ENCODE measurements at places on chromosomes 1 and 21.

DNA sequence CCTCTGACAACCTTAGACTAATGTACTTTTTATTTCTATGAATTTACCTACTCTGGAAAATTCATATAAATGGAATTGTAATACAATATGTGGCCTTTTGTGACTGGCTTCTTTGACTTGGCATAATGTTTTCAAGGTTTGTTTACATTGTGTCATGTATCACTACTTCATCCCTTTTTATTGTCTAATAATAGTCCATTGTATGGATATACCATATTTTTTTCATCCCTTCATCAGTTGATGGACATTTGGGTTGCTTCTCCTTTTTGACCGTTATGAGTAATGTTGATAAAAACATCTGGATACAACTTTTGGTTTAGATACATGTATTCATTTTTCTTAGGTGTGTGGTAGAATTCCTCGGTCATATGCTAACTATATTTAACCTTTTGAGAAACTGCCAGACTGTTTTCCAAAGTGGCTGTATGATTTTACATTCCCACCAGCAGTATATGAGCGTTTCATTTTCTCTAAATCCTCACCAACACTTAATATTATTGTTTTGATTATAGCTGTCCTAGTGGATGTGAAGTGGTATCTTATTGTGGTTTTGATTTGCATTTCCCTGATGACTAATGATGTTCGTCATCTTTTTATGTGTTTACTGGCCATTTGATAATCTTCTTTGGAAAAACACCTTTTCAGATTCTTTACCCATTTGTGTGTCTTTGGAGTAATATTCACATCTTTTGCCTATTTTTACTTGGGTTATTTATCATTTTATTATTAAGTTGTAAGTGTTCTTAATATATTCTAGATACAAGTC, 3.5 kb downstream of the RO60 start:
- no peak for DNase-seq

- no peak for DNase-seq
Observed at GRCh38 chr1:70583522-70583921, 172.5 kb downstream of the CTH start.

- DNase-seq, result no peak
Observed at GRCh38 chr21:27189870-27190269, 223.0 kb upstream of the ADAMTS5 start.

- DNase-seq, result no peak
Observed at GRCh38 chr1:36708587-36708986, 225.9 kb upstream of the CSF3R start.

DNA sequence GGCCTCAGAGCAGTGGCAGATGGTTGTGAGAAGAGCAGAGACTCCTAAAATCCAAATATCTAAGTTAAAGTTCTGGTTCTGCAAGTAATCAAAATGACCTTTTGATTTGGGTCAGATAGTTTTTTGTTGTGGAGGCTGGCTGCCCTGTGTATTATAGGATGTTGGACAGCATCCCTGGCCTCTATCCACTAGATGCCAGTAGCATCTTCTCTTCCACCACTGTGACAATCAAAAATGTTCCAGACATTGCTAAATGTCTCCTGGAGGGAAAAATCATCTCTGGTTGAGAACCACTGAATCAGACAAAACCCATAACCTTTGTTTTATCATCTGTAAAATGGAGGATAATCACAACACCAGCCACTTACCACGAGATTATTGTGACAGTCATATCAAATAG, 5.9 kb upstream of the DPT start:
- DNase-seq, result no peak

DNA sequence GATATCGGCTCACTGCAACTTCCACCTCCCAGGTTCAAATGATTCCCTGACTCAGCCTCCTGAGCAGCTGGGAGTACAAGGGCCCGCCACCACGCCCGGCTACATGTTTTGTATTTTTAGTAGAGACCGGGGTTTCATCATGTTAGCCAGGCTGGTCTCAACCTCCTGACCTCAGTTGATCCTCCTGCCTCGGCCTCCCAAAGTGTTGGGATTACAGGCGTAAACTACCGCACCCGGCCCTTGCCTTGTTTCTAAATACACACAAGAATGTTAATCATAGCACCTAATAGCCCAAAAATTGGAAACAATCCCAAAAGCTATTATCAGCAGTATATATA, 1.2 kb upstream of the MSTO1 start:
- DNase-seq, result no peak

DNA sequence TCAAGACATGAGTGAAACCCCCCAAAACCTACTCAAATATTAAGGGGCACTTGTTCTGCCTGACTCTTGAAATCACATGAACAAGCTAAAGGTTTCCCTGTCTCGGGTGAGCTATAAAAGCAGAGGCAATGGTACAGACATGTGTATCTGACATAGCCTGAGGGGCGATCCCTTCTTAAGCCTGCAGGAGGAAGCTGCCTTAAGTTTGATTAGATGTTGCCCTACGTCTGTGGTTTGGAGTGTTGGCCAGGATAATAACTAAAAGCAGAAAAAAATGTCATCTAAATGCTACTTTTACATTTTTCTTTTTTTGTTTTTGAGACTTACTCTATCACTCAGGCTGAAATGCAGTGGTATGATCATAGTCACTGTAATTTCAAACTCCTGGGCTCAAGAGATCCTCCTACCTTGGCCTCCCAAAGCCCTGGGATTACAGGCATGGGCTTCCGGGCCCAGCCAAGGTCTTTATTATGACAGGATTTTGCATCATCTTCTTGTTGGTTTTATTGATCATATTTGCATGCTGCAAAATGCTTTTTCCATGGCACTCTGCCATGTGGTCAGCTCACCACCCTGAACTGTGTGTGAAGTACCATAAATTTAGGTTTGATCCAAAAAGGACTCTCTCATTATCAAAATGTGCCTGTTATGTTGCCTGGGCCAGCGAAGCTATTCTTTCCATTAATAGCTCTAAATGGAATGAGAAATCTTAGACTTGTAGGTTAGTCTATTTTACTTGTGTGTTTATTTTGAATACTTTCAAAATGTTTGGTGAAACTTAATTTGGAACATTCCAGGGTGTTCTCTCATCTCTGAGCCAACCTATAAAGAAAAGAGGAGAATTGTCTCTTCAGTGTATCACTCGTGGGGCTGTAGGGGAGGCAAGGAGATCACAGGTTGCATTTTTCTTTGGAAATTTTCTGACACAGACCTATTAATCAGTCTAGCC, 15.0 kb upstream of the HMGN1 start:
- DNase-seq, result no peak

GRCh38 chr1:90723590-90724108, 6.5 kb upstream of the BARHL2 start:
- peak; percentile 77 for DNase-seq

GRCh38 chr1:151817353-151817730, 12.1 kb upstream of the LINGO4 start:
- no peak for DNase-seq

DNA sequence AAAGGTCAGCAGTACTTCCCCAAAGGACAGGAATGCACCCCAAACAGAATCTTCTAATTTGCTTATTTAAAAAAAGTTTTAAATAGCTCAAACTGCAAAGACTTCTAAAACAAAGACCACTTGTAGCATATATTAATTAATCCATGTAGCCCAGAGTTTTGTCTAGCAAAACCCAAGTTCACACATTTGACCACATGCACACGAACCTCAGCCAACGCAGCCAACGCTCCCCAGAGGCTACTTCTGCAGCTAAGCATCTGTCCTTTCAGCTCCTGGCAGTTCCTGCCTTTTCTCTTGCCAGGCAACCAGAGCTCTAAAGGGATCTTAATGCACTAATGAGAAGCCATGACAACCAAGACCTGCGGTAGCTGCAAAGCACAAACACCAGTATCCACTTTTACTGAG, 89.6 kb downstream of the RERE start:
- DNase-seq, result no peak

- DNase-seq, result peak; percentile 8
Observed at GRCh38 chr1:91349524-91349923, 55.1 kb downstream of the HFM1 start.

DNA sequence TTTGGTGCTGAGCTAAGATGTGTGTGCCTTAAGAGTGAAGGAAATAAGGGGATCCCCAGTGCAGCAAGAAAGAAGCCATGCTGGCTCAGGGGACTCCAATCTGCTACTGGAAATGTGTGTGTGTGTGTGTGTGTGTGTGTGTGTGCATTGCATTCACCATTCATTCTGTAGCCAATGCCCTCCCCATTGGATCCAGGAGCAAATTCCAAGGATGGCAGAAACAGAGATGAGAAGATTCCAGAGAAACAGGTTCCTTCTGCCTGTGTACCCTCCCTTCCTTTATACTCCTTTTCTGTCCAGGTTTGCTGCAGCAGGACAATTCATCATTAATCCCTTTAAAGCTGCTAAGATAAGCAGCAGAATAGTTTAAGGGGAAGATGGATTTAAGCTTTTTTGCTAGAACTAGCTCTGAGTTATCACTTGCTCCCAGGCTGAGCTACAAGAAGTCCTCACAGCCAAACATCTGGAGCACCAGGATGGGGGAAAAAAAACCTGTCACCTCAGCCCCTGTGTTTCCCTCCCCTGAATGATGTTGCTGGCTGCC, 3.2 kb downstream of the SLC6A17 start:
- no peak for DNase-seq

GRCh38 chr1:44672254-44672955, 1.9 kb downstream of the TMEM53 start:
- no peak for DNase-seq

GRCh38 chr1:185860859-185861258, 126.7 kb downstream of the HMCN1 start:
- no peak for DNase-seq

DNA sequence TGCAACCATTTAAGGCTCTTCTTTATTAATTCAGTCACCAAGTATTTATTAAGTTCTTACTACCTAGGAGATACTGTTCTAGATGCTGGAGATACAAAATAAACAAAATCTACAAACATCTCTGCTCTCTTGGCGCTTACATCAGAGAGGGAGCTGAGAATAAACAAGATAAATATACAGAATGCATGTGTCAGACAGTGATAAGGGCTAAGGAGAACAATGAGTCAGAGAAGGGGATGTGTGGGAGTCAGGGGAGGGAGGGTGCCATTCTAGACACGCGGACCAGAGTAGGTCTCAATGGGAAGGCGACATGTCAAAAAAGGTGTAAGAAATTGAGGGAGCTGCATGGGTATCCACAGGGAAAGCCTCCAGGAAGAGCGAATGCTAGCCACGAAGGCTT, 393.2 kb downstream of the RWDD3 start:
- no peak for DNase-seq

- DNase-seq, result no peak
Observed at GRCh38 chr1:14500041-14500440, 98.4 kb upstream of the KAZN start.

DNA sequence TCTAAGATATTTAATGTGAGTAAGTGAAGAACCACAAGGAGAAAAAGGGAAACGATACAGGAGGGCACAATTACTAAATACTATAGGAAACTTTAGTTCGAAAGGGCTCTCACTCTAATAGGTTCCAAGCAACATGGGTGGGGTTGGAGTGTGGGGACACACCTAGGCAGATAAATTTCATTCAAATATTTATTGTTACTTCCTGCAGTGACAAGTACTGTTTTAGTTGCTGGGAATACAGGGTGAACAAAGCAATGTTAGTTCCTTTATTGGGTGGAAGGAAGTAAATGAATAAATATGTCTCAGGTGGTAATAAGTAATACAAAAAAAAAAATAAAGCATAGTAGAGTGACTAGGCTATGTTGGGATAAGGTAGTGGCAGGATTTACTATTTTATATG, 73.2 kb upstream of the B3GALT2 start:
- no peak for DNase-seq

- no peak for DNase-seq
Observed at GRCh38 chr1:201036188-201036842, 12.8 kb upstream of the KIF21B start.

DNA sequence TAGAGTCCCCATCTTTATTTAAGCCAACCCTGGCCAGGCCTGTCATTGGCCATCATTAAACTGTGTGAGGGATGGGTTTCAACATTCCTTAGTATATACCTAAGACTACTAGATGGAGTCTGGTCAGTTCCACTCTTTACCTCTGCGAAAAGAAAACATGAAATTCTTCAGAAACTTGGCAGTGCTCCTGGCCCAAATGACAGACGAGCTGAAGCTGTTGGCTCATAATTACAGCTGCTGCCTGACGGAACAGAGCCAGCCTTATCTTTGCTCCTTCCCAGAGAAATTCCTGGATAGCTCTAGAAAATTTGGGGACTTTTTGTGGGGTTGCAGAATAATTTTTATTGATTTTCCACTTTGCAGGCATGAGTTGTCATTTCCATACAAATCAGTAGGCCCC, 30.4 kb downstream of the NPHS2 start:
- no peak for DNase-seq

- DNase-seq, result no peak
Observed at GRCh38 chr1:219661464-219662092, 48.7 kb upstream of the ZC3H11B start.

DNA sequence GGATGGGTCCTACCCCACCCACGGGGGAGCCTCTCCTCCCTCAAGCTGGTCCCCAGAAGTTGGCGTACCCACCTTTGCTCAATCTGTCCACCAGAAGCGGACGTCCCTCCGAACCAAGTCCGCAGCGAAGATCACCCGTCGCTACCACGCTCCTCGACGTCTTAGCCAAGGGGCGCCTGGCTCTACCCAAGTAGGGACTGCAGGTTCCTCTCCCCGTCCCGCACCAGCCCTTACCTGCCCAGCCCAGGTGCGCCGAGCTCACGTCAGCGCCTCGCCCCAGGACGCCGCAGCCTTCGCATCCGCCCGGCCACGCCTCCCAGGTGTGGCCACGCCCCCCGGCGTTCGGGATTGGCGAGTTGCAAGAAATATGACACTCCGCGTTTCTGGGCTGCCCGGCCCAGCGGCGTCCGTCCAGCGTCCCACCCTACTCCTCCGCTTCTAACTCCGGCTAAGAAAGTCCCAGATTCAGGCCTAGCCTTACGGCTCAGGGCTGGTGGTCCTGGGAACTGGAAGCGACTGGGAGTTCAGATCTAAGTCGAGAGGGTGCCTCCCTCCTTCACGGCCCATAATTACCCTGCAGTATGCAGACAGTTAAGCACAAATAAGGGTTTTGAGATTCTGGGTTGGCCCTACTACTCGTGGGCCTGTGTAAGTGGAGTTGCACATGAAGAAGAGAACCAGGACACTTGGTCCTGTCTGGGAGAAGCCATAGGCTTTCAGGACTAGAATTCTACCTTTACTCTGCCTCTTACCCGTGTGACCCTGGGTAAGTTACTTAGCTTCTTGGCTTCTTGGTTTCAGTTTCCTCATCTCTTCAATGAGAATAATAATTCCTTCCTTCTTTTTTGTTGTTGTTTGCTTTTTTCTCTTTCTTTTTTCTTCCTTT, at the start of gene IRF6:
TSS of gene IRF6 (minus strand) at position 268 of the 886 bp plus-strand sequence. CDS start 4,729 bp downstream, outside the sequence.
- no peak for DNase-seq

GRCh38 chr21:29403922-29404538, 105.3 kb downstream of the BACH1 start:
- DNase-seq, result no peak

- peak; percentile 42 for DNase-seq
Observed at GRCh38 chr1:24118410-24119242, 6.7 kb upstream of the MYOM3 start.

Data from HuH-7 (cell line).